ENCODE measurements at places on chromosomes 12 and 14.

- no peak for DNase-seq
Measured at GRCh38 chr12:4564818-4565217, 2.8 kb downstream of the DYRK4 start.

GRCh38 chr12:129145381-129145780, 292.1 kb downstream of the GLT1D1 start:
- no peak for DNase-seq

- DNase-seq = no peak
Measured at GRCh38 chr12:81949841-81950308, 190.7 kb upstream of the PPFIA2 start.

DNA sequence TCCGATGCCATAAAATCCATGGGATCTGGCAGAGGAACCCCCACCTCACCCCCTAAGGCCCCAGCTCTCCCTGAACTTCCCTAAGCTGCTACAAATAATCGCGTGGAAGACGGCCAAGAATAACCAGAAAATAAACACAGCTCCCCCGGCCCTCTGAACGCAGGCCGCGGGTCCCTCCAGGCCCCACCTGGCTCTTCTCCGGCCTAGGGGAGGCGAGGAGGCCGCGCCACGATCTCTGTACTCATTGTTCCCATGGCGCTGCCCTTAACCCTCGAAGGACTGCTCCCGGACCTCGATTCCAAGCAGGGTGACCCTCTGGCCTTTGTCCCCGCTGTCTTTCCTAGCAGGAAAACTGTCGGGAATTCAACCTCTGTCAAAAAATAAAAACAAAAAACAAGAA, 33.9 kb upstream of the TBX5 start:
- DNase-seq = no peak

DNA sequence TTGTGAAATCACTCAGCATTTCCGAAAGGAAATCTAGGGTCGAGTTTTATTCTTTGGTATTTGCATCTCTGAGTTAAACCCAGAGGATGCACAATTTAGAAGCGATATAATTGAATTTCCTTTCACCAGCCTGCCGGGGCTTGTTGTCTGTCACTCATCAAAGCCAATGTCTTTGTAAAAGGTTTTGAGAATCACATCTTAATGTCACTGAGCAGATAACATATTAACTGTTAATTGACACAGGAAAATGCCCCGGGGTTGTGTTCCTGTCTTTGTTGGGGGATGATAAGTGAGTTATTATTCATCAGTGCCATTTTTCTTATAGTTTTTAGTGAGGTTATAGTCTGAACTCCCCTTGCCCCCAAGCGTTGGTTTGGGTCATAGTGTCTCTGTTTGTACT, 73.4 kb downstream of the DUSP6 start:
- no peak for DNase-seq

DNA sequence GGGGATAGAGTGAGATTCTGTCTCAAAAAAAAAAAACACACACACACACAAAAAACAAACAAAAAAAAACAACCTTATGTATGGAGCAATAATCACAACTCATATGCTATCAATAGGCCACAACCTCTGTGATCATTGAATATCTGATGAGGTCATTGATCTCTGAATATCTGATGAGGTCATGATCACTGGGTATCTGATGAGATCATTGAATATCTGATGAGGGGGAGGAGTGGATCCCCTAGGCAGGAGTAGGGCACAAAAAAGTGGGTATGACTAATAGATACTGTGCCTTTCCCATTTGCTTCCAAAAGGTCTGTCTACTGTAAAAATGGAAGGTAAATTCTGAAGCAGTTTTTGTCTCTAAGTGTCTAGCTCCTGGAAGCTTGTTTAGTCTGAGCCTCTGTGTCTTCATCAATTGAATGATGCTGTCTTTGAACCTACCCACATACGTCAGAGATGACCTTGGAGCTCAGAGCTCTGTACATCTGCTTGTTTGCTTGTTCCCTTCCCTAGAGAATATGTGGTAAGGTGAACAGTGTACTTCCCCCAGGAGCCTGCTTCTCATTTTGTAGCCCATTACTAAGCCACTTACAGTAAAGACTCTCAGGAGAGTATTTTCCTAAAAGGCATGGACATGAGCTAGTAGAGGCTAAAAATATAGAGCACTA, 13.6 kb downstream of the PAH start:
- DNase-seq = no peak

GRCh38 chr14:94332587-94332986, 9.5 kb upstream of the SERPINA6 start:
- DNase-seq = no peak

DNA sequence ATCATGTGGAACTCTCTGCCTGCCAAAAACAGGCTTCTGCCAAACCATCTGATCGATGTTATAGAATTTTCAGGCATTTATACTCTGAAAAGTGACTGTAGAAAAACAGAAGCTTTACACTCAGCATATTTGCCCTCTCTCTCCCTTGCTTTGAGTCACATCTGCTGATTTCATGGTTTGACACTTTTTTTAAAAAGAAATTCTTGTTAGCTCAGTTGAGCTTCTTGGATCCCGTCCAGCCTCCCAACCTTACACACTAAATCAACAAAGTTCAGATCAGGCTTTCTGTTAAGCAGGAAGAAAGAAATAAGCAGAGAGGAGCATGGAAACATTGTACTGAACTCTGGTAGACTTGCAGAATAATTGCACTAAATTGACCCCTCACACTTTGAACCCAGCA, 193.6 kb upstream of the SEL1L start:
- DNase-seq = peak; percentile 54

DNA sequence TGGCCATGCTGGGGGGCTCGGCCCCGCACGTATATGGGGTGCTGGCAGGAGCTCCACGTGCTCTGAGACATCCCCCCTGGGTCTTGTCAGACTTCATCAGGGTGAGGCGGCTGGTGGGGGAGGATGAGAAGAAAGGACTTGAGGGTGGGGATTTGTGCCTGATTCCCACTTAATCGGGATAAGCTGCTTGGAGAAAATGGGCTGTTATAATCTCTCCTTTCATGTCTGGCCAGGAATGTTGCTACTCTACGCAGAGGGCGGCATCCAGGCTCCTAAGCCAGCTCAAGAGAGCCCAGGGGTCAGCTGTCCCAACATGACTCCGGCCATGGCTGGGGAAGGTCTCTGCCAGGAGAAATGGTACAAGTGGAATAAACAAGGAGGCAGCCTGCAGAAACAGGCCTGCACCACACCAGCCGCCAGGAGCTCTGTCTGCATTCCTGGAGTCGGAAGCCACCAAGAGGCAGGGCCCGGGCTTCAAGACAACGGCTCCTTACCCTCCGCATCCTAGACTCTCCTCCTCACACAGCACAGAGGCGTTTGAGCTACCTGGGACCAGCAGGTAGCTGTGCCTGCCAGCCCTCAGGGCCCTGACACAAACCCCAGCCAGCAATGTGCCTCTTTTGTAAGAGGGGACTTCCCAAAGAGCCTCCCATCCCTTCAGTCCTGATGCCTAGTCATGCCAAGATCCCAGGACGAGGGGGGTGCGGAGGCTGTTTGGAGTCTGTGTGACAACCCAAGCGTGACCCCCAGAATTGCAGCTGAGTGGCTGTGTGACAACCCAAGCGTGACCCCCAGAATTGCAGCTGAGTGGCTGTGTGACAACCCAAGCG, 195.8 kb upstream of the DIO3 start:
- DNase-seq = no peak

DNA sequence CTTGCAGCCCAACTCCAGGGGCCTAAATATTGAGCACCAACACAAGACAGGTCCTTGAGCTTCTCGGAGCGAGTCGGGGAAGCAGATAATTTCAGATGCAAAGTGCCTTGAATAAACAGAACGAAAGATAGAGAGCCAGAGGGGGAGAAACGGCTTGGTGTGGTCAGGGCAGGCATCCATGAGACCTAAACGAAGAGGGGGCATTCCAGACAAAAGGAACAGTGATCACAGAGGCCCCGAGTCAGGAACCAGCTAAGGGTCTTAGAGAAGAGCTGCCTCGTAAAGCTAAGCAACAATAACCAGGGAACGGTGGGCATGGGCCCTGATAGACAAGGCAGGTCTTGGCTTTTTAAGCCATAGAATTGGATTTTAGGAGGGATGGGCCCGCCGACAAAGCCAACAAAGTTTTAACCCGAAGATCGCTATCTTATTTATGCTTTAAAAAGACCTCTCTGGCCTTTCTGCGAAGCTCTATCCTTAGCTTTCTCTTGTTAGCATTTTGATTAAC, 421 bp upstream of the ACADS start:
- DNase-seq = no peak

- no peak for DNase-seq
Measured at GRCh38 chr12:68113644-68114043, 45.9 kb downstream of the IFNG start.

GRCh38 chr14:56196274-56196673, 78.1 kb downstream of the PELI2 start:
- DNase-seq = no peak

DNA sequence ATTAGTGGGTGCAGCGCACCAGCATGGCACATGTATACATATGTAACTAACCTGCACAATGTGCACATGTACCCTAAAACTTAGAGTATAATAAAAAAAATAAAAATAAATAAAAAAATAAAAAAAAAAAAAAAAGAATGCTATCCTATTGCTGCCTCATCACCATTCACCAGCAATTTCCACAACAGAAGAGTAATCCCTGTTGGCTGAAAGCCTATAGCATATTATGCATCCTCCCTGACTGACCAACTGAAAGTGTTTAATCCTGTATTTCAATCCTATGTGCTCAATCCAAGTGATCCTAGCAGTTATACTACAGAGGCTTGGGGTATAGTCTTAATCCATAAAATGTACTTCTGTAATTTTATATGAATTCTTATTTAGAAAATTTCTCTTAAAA, 18.5 kb downstream of the DICER1 start:
- no peak for DNase-seq

DNA sequence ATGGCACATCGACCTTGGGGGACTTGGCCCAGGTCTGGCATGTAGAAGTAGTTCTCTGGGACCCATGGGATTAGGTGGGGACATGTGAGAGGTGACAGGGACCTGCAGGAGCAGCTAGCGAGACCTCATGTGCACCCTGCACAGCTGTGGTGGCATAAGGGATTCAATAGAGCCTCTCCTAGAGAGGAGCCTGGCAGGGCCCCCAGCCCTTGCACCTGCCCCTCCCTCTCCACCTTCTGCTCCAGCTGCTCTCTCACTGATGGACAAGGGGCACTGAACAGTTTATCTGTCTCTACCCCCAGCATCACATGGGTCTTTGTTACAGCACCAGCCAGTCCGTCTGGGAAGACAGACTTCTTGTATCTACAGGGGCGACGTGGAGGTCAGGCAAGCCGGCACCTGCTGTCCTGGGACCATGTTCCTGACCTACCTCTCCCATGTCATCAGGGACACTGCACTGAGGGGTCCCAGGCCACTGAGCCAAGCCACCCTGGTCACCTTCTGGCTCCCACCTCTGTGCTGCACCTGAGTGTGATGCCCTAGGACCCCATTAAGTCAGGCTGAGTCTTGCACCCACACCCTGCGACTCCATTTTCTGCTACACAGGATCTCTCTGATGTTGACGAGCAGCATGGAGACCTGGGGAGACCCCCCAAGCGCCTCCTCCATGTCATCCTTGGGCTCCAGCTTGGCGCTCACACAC, 32.6 kb downstream of the DDX11 start:
- no peak for DNase-seq

DNA sequence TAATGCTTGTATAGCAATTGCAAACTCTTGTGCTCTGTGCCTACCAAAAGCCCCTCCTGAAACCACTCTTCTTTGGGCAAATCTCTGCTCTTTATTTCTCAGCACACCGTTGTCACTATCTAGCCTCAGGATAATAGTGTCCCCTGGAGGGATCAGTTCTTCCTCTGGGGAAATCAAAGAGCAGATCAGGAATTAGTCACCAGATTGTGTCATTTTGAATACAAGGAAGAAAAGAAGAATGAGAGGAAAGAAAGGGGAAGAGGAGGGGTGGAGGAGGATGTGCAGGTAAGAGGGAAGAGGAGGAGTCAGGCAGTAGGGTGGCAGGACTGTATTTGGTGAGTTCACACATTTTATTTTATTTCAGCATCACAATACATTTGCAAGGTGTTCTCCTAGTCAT, 256.4 kb downstream of the GRIN2B start:
- DNase-seq = no peak

DNA sequence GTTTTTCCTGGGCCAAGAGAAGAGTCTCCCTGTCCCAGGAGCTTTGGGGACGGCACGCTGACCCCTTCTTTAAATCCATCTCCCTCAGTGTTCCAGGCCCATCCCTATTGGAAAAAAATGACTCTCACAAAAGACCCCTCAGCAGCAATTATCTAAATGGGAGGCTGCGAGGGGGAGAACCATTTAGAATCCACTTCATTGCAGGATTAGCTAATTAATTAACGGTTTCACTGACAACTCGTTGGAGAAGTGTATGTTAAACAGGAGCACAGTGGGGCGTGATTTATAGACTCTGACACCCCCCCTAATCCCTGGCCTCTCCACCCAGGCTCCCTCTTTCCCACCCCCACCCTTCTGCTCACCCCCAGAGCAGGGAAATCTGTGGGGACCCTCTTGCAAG, 162.8 kb upstream of the LHX5 start:
- DNase-seq = no peak

GRCh38 chr12:127886827-127887226, 380.1 kb upstream of the TMEM132C start:
- DNase-seq = no peak

DNA sequence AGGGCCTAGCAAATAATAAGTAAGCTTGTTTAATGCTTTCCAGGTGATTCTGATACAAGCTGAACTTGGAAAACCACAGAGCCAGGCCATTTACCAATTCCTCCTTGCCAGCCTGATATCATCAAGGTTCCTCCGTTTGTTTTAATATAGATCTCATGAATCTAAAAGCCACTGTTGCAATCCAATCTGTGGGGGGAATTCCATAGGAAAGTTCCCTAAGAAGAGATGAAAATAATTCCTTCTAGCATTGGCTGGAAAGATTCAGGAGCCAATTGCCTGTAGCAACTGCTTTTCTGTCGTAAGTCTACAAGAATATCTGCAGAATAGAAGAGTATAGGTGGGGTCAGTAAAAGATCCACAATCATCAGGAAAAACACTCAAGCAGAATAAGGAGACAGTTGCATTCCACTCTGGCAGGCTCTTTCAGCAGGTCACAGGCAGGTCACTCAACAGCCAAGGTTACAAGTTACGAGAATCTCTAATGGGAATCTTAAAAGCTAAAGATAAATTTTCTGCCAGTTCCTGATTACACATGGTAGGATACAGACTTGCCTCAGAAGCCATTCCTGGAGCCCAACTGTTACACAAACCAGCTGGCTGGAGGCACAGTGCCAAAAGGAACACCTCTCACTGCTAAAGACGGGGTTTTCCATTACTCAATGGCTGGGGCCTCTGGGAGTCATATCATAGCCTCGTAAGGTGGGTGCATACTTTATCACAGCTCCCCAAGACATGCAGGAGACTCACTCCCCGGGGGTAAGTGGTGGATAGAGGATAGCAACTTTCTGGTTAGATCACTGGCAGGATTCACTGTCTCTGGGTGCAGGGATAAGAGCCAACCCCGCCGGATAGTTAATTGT, 43.6 kb downstream of the FGD6 start:
- DNase-seq = no peak
